ENCODE measurements at places on chromosomes 3 and 15.

- no peak for DNase-seq
Observed at GRCh38 chr3:129228891-129229585, 20.4 kb upstream of the COPG1 start.

GRCh38 chr15:84736375-84736774, 12.0 kb upstream of the ZNF592 start:
- no peak for DNase-seq

GRCh38 chr15:31457161-31457560, 130.5 kb downstream of the KLF13 start:
- no peak for DNase-seq

- no peak for DNase-seq
Observed at GRCh38 chr3:12170207-12170606, 11.5 kb upstream of the TIMP4 start.

DNA sequence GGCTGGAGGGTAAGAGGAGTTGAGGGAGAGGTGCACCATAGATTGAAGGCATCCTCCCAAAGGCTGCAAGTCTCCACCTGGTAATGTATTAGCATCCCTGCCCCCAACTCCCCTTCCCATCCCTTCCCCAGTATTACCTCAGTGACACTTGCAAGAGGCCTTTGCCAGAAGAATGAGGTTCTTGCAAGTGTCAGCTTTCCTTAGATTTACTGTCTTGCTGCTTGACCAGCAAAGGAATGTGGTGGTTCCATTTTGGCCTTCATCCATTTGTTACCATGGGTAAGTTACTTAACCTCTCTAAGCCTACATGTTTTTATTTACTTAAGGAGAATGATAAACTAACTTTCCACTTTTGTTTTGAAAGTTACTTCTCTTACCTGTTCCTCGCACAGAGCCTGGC, 108.9 kb downstream of the LRTM1 start:
- DNase-seq = no peak

Measured in activated CD4-positive, CD25-positive, alpha-beta regulatory T cell treated with anti-CD3 and anti-CD28 coated beads, Interleukin-2, amount 50 U/mL, for 16 hours (primary cell).